ENCODE measurements at places on chromosomes 3 and 15.

- no peak for DNase-seq
Measured at GRCh38 chr3:161914703-161915417, 418.3 kb downstream of the OTOL1 start.

- DNase-seq = no peak
Measured at GRCh38 chr15:36756707-36757106, 177.3 kb downstream of the CDIN1 start.

DNA sequence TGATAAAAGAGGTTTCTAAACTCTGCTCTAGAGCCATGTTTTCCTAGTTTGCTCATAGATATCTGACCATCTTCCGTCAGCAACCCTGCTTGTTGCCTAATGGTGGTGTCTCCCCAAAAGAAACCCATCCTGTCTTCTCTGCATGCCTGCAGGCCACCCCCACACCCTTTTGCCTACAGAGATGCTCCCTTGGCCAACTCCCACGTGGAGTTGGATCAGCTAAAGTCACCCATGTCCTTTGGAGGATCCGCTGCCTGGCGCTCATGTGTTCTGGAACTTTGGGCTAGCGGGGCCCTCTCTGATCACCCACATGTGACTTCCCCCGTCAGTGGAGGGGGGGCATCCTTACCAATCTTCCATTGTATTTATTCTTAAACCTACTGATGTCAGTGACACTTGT lies 185.6 kb downstream of the ADAMTS17 start:
- DNase-seq = no peak

DNA sequence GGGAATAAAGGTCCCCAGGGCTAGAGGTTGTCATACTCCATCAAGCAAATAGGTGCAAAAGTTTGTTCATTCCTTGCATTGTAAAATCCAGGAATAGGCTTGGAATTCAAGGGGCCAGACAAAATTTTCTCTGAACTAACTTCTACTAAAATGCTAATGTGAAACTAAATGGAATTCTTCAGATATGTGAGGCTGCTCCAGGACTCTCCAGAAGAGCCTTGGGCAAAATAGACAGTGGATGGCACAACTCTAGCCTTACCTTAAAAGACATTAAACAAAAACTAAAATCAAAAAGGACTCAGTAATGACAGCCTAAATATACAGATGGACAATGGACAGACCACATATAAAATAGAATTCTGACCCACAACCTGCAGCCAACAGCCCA lies 130.8 kb upstream of the STRIT1 start:
- DNase-seq = no peak

DNA sequence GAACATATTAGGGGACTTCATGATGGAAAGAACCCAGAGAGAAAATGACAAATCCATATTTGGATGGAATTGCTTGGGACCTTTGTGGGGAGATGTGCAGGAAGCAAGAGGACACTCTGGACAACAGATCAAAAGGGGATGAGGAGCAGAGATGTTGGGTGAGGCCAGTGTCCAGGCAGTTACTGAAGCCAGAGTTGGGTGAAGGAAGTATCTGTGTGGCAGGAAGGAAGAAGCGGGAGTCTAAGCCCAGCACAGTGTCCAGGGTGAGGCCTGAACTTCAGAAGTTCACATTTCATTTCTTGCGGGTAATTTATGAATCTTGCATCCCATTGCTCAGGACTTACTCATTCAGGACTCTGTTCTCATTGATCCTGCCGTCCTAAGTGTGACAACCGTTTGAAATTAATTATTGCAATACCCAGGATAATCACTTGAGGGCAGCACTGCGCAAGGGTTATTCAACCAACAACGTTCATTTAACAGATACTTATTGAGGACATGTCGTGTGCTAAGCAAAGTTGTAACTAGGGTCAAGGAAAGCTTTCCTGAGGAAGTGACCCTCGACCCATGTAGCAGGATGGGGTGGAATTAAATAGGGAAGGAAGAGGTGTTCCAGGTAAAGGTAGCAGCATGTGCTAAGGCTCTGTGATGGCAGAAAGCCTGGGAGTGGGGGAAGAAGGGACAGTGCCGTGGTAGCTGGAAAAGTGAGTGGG lies 61.3 kb upstream of the CMTM8 start:
- peak; percentile 62 for DNase-seq

DNA sequence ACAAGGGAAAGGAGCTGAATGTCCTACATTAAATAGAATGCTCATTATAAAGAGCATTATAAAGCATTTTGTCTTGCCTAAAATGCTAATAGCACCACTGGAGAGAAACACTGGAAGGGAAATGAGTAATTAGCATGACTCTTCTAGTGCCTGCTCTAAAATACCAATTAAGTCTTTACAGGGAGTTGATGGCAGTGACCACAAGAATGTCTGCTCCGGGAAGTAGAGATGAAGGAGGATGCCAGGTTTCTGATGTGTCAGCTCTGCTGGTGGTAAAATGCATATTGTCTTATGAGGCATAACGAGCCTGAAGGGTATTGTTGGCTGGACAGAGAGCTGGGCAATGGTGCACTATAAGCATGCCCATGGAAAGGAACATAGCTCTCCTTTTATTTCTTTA lies 49.5 kb downstream of the MYLK start:
- no peak for DNase-seq

- DNase-seq = no peak
Measured at GRCh38 chr3:53885239-53885638, 3.3 kb upstream of the ACTR8 start.

DNA sequence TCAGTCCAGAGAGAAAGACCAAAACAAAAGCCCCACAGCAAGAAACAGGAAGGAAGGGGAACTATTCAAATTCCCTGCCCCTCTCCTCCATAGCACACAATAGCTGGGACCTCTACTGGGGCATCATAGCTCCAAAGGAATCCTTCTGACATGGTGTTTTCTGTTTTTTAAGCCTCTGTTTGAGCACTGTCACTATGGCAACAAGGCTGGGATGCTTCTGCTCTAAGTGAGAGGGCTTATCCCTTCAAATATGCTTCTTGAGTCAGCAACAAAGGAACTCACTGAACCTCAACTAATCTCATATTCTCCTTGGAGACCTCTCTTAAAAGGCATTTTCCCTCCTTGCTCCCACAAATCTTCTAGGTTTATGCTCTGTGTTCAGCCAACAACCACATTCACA lies 40.5 kb downstream of the MYLK start:
- DNase-seq = no peak

GRCh38 chr3:138032567-138032966 lies 22.6 kb downstream of the CLDN18 start:
- no peak for DNase-seq

DNA sequence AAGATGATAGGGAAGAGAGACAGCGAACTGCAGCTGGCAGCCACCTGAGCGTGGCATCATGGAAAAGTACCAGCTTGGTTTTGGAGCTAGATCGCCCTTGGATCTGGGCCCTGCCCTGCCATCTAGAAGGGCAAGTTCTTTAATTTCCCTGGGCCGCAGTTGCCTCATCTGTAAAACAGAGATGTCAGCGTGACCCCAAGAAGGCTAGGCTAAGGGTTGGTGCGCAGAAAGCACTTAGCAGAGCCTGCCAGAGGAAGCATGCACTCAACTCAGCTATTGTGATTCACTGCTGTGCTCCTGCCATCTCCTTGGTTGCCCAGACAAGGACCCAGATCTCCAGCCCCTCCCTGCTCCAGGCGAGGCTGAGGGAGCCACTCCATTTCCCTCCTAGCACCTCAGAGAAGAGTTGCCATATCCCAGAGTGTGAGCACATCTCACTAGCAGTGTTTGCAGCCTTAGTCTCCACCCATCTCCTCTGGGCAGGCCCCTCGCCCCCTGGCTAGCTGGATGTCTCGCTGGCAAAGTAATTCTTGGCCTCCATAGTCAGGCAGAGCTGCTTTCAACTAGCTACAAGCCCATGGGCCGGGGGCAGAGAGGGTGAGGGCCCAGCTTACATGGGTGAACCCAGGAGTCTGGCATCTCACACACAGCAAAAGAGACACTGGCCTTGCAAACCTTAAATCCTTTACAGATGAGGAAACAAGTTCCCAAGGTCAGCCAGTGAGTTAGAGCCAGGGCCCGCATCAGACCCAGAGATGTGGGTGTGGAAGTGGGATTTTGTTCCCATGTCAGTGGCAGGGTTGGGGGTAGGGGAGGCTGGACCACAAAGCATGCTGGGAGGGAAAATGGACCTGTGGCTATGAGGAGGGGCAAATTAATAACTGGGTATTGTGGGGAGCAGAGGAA lies 280.7 kb upstream of the TLE3 start:
- DNase-seq = no peak

DNA sequence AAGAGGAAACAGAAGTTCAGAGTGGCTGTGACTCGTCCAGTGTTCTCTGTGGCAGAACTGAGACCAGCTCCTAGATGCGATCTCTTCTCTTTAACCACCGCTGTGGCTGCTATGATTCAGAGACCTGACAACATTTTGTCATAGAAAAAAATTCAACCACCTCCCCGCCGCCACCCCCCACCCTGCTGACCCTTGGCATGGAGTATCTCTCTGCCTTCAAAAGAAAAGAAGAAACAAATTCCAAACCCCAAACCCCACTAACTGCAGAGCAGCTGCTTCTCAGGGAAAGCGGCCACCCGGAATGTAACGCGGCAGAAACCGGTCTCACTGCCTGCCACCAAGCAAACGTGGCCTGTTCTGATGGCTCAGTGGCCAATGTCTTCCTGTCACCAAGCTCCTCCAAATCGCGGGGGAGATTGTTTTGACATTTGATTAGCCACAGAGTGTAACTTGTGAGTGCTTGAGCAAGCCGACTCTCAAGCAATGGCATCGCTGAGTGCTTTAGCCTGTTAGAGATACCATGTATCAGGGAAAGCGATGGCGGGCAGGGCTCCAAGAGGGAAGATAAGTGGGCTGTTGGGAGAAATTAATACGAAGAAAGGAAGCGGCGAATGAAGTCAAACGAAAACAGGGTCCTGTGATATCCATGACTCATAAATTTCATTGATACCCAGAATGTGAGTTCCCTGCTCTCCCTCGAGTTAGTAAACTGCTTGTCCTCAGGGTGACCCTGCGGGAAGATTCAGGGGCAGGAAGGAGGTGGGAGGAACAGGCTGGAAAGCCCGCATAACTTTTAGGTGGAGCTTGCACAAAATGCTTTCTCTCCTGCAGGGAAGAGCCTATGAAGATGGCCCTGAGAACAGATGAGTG lies 44.8 kb upstream of the TLE3 start:
- no peak for DNase-seq

DNA sequence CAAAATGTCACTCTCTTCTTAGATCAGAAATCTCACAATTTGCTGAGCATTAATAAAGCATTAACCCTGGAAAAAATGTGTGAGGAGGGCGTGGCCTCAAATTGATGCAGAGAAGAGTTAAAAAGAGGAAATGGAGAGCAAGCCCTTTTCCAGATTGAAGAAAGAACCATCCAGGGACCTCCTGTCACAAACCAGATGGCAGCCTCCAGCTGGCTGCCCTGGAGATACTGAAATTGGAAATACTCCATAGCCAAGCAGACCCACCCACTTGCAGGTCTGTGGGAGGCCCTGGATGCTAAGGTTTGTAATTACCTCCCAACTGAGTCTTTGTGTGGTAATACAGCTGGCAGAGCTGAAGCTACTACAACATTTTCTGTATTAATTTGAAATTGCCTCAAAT lies 214.9 kb downstream of the IL20RB start:
- no peak for DNase-seq

GRCh38 chr3:194950906-194951628 lies 265.4 kb downstream of the FAM43A start:
- DNase-seq = no peak

- no peak for DNase-seq
Measured at GRCh38 chr15:69612112-69612511, 159.5 kb downstream of the RPLP1 start.

GRCh38 chr3:37621771-37622170 lies 239.9 kb upstream of the CTDSPL start:
- no peak for DNase-seq

GRCh38 chr3:188595890-188596376 lies 442.0 kb downstream of the LPP start:
- no peak for DNase-seq

DNA sequence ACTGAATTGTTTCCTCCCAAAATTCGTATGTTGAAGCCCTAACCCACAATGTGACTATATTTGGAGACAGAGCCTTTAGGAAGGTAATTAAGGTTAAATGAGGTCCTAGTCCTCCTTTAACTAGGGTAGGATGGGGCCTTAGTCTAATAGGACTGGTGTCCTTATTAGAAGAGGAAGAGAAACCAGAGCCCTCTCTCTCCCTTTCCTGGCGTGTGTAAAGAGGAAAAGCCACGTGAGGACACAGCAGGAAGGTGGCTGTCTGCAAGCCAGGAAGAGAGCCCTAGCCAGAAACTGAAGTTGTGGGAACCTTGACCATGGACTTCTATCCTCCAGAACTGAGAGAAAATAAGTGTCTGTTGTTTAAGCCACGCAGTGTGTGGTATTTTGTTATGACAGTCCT lies 94.3 kb downstream of the OXNAD1 start:
- DNase-seq = no peak

GRCh38 chr15:70337277-70338186 lies 239.8 kb upstream of the TLE3 start:
- DNase-seq = no peak

DNA sequence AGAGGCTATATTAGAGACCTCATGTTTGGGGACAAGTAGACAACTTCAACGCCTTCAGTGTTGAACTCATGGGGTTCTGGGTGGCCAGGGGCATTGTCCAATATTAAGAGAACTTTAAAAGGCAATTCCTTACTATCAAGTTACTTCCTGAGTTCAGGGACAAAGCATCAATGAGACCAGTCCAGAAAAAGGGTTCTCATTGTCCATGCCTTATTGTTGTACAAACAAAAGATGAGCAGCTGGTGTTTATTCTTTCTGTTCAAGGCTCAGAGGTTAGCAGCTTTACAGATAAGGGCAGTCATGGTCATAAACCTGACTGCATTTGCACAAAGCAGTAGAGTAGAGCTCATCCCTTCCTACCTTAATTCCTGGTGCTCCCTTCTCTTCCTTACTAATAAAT lies 18.5 kb upstream of the PDHB start:
- no peak for DNase-seq

GRCh38 chr15:101506491-101506890 lies 17.0 kb upstream of the PCSK6 start:
- DNase-seq = no peak

DNA sequence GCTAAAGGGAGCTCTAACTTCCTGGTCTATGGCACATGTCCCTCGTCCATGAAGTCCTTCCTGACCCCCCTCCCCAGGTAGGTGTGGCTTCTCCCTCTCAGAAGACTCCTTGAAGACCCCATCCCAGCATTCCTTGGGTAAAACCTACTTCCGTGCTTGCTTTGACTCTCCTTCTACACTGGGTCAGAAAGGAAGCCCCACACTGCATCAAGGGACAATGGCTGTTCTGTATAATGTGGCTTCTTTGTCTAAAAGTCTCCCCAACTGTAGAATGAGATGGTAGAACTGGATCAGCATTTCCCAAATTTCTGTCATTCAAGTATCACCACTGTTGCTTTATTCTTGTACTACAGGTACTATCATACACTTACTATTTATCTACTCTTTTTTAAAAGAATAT lies 3.9 kb upstream of the DNAJA4 start:
- DNase-seq = no peak

GRCh38 chr15:70318594-70319465 lies 221.1 kb upstream of the TLE3 start:
- DNase-seq = no peak

GRCh38 chr3:62611541-62612240 lies 238.3 kb upstream of the FEZF2 start:
- DNase-seq = no peak

- DNase-seq = no peak
Measured at GRCh38 chr15:72227720-72228119, 3.3 kb downstream of the PKM start.

GRCh38 chr3:175751089-175751488 lies 892.0 kb downstream of the NAALADL2 start:
- no peak for DNase-seq

- DNase-seq = no peak
Measured at GRCh38 chr3:194129581-194130133, 6.3 kb upstream of the HES1 start.

- no peak for DNase-seq
Measured at GRCh38 chr3:58188921-58189451, 21.8 kb downstream of the DNASE1L3 start.
